ENCODE measurements at places on chromosomes 16 and 17.

DNA sequence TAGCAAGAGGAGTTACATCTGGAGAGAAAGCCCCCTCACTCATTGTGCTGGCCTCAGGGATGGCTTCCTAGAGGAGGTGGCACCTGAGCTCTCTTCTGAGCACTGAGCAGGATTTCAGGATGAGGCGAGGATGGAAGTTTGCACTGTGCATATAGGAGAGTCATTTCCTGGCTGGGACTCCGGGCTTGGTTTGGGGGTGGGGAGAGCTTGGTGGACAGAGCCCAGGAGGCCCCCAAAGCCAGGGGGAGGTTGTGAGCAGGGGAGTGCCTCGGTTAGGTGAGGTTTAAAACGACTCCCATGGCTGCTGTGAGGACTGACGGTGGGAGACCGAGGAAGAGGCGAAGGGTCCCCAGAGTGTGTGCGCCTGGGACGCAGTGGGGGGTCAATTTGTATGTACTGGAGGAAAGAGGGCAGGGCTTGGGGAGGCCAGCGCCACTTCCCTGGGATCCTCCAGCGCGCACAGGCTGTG is 1.2 kb downstream of the CAMKK1 start:
- no peak for DNase-seq

DNA sequence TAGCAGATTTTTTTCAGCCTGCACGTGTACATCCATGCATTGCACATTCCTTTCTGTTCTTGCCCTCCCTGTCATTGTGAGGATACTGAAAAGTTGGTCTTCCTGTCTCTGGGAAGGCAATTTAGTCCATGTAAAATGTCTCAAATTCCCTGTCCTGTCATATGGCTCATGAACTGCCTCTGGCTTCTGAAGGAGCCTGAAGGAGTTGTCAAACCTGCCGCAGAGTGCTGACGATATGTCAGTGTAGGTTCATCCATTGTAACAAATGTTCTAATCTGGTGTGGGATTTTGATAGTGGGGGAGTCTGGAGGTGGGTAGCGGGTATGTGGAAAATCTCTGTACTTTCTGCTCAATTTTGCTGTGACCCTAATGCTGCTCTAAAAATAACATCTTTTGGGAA is 59.6 kb downstream of the YPEL2 start:
- DNase-seq, result no peak

DNA sequence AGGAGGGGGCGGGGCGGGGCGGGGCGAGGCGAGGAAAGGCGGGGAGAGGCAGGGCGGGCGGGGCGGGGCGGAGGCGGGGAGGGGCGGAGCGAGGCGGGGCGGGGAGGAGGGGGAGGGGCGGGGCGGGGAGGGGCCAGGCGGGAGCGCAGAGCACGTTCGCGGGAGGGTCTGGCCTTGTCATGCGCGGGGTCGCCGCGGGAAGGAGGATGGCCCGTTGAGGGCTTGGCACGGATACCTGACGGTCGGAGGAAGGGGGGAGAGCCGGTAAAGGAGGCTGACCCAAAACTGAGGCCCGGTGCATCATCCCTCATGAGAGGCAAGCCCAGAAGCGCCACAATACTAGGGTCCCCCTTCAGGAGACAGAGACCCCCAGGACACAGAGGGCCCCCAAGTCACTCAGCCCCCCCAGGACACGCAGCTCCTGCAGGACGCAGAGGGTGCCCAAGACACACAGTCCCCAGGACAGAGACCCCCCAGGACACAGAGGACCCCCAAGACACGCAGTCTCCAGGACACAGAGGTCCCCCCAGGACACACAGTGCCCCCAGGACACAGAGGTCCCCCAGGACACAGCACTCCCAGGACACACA is 593 bp upstream of the WDR45B start:
- DNase-seq, result peak; percentile 15

GRCh38 chr16:87233928-87234327 is 83.3 kb downstream of the C16orf95 start:
- DNase-seq, result peak; percentile 33

GRCh38 chr16:66859397-66860068 is 15.3 kb downstream of the CA7 start:
- DNase-seq, result no peak

- DNase-seq, result no peak
Measured at GRCh38 chr17:1947229-1947742, 77.8 kb downstream of the RTN4RL1 start.

- no peak for DNase-seq
Measured at GRCh38 chr16:24328835-24329452, 72.8 kb downstream of the CACNG3 start.

DNA sequence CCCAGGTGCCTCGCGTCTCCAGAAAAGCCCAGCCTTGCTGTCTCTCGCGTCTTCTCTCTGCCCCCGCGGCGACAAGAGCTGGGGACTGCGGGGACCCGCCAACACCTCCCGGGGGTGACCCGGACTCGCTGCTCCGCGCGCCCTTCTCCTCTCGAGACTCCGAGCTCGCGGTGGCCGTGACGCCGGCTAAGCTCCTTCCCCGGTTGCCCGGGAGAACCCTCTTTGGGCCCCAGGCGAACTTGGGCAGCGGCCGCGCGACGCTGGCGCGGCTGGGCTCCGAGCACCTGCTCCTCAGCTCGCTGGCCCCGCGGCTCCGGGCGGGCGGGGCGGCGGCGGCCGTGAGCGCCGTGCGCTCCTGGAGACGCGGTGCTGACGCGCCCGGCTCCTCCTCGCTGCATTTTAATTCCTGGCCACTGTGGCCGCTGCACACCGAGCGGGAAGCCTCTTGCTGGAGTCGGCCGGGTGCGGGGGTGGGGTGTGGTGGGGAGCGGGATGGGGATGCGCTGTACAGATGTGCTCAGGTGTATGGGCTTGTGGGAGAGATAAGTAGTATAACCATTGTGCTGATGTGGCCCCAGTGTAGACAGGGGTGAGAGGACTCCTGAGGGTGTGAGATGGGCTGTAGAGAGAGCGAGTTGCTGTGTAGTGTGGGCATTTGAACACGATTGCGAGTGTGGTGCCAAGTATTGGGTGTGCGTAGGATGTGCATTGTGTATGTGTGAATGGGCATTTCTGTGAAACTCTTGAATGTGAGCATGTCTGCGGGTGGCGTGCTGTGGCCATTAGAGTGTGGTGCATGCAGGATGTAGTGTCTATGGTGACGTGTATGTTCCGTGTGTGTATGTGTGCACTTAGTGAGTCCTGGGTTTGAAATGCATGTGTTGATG is at the start of gene ASIC2:
Gene ASIC2, minus strand, starts transcription at position 315 of the 887 bp plus-strand sequence.
- DNase-seq, result no peak

GRCh38 chr17:8665684-8666083 is 35.2 kb upstream of the MYH10 start:
- no peak for DNase-seq

- DNase-seq, result no peak
Measured at GRCh38 chr17:36608794-36609497, 7.6 kb downstream of the MRM1 start.

DNA sequence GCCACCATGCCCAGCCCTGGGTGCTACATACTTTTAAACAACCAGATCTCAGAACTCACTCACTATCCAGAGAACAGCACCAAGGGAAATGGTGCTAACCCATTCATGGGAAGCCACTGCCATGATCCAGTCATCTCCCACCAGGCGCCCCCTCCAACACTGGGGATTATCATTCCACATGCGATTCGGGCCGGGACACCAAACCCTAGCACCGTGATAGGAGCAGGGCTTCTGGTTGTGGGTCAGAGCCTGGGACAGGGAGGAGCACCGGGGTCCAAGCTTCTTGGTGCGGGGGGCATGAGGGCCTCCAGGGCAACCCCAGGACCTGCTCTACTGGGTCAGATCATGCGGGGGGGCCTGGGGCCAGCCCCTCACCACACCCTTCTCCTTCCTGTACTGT is 4.5 kb downstream of the TMEM235 start:
- DNase-seq, result no peak

GRCh38 chr16:69110406-69110805 is 5.0 kb downstream of the HAS3 start:
- no peak for DNase-seq

GRCh38 chr17:52383493-52384100 is 225.1 kb upstream of the CA10 start:
- peak; percentile 61 for DNase-seq

- DNase-seq, result no peak
Measured at GRCh38 chr17:5561736-5562571, 22.4 kb downstream of the NLRP1 start.

- DNase-seq, result no peak
Measured at GRCh38 chr16:2689968-2690801, 7.9 kb downstream of the KCTD5 start.

- DNase-seq, result peak; percentile 39
Measured at GRCh38 chr17:33049781-33050414, 58.3 kb downstream of the SPACA3 start.

DNA sequence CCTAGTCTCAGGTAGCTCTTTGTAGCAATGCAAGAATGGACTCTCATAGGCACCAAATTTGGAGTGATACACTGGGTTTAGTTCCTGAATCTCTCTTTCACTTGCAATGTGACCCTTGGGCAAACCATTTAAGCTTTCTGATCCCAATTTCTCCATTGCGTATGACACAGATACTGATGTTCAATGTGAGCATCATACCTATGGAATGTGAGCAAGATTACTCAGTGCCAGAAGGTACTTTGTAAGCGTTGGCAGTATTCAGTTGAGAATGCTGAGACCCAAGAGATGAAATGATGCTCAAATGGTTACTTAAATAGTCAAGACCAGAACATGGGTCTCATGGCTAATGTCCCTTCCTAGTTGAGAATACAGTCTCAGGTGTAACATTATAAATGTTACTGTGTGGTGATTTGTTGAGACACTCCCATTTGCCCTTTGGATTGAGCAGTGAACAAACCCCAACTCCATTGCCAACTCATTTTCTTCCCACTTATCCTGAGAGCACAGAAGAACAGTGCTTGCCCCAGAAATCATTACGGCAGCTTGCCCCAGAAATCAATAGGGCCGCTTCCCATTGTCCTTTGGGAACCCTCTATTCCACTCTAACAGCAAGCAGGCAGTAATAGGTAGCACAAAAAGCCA is 134.1 kb downstream of the SOX9 start:
- DNase-seq, result peak; percentile 17

DNA sequence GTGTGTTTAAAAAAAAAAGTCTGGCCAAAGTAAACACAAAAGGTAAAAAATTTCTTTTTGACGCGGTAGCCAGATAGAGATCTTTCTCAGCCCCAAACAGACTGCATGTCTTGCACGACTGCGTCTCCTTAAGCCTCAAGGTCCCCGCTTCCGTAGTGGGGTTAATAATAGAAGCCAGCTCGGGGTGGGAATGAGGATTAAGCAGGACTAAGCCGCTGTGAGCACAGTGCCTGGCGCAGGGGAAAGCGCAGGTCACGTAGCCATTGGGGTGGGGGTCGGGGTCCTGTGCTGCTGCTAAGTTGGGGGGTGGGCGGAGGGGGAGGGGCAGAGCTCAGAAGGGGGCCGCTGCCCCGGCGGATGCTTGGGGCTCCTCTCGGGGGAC is 521 bp downstream of the GGA2 start:
- peak; percentile 50 for DNase-seq

GRCh38 chr17:34703533-34703932 is 124.2 kb downstream of the TMEM132E start:
- peak; percentile 43 for DNase-seq

GRCh38 chr17:72446525-72447250 is 325.9 kb downstream of the SOX9 start:
- DNase-seq, result no peak

DNA sequence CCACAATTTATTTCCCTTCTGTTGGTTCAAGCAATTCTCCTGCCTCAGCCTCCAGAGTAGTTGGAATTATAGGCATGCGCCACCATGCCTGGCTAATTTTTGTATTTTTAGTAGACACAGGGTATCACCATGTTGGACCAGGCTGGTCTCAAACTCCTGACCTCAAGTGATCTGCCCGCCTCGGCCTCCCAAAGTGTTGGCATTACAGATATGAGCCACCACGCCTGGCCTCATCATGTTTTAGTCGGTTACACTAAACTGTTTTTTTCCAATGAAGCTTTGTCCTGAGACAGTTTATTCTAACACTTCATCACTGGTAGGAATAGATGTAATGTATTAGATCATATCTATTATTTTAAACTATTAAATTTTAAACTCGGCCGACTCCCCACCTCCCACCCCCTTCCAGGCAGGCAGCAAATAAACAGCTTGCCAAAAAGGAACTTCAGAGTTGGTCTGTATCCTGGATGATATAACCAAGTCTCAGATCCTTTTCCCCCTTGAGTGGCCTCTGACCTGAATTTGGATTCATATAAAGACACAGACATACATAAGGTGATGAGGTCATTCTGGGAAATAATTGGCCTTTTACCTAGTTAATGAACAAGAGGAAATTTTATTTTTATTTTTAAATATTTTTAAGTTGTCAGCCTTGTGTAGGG is 18.4 kb upstream of the CORO6 start:
- no peak for DNase-seq

DNA sequence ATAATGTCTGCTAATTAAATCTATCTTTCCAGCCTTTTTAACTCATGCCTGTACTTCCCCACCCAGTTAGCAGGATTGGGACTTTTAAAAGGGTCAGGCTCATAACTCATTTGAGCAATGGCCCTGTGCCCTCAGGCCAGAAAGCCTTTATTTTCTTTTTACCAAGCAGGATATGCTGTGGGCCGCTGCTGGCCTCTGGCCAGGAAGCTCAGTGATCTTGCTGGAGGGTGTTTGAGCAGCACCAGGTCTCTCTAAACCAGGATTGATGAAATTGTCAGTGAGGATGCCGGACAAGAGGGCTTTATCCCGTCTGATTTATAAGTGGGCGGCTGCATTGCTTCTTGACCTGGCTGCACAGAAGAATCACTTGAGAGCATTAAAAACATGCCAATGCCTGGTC is 187.8 kb downstream of the RAB11FIP4 start:
- peak; percentile 98 for DNase-seq

DNA sequence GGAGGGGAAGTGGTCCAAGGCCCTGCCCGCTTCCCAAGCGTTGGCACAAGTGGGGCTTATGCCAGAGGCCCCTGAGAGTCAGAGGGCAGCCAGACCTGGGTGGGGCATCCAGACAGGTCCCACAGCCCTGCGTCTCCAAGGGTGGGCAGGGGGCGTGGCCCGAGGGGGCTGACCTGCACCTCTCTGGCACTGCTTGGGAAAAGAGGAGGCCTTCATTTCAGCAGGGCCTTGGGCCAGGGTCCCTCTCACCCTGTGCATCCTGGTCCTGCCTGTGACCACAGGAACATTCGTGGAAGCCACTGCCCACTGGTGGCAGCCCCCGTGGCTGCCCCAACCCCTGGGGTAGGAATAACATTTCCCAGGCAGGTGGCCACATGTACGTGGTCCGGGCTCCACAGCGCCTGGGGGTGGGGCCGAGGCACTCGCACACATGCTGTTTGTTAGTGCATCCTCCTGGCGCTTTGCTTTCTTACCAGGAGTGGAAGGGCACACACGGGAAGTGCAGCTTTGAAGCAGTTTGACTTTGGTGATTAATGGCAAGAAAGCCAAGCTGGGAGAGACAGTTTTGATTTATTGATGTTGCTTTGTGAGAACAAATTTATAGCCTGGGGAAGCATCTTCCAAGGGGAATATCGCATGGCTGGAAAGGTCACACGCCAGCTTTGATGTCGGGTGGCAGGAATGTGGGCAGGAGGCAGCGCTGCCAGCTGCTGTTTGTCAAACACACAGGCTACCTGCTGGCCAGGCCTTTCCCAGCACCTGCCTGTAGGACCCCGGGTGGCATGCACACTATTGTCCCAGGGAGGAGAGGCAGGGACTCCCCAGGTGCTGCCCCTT is 4.3 kb downstream of the CENPX start:
- DNase-seq, result peak; percentile 61

Data from M059J (cell line).